CD4-positive, alpha-beta T cell treated with Interferon alpha-2 for 1 hour (primary cell): ENCODE measurements at places on chromosomes 13 and 19.
A peak's percentile ranks its signal among the peaks of the same experiment; 100 is the strongest.

- no peak for DNase-seq
These were observed 7.4 kb upstream of the IL17D start for GRCh38 chr13:20696073-20696472.

GRCh38 chr19:2602391-2603181, 99.9 kb downstream of the GNG7 start:
- no peak for DNase-seq

GRCh38 chr13:110162866-110163658, 143.9 kb downstream of the COL4A1 start:
- no peak for DNase-seq

DNA sequence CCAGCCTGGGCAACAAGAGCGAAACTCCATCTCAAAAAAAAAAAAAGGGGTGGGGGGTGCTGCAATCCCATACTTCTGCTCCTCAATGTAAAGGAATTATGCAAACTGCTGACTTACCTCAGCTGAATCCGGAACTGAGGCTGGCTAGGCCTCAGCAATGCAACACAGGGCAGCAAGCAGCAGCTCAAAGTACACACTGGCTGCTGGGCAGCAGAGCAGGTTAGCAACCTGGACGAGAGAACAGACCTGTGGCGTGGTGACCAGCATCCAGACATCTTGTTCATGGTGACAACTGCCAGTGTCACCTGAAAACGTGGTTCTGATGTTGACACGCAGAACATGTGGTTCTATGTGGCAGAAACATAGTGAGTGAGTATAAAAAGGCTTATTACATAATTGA, 28.1 kb downstream of the ZNF14 start:
- no peak for DNase-seq

DNA sequence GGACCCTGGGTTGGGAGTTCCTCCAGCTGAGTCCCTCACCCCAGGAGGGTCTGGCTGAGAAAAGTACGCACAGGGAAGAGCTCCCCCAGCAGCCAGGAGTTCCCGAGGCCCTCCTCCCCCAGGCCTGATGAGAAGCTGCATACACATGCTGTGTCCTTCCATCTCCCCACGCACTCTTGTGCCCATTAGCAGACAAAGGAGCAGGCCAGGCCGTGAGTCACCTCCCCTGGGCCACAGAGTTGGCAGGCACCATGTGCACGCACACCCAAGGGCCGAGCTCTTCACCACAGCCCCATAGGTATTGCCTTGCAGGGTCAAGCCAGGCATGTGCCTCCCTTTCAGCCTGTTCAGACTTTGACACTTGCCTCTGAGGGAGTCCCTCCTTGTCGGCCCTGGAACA, 17.5 kb downstream of the MAU2 start:
- DNase-seq: no peak

- no peak for DNase-seq
These were observed 105.5 kb downstream of the SHISA2 start for GRCh38 chr13:25946321-25946720.

- DNase-seq: no peak
These were observed 23.4 kb upstream of the SLC7A10 start for GRCh38 chr19:33248954-33249613.

DNA sequence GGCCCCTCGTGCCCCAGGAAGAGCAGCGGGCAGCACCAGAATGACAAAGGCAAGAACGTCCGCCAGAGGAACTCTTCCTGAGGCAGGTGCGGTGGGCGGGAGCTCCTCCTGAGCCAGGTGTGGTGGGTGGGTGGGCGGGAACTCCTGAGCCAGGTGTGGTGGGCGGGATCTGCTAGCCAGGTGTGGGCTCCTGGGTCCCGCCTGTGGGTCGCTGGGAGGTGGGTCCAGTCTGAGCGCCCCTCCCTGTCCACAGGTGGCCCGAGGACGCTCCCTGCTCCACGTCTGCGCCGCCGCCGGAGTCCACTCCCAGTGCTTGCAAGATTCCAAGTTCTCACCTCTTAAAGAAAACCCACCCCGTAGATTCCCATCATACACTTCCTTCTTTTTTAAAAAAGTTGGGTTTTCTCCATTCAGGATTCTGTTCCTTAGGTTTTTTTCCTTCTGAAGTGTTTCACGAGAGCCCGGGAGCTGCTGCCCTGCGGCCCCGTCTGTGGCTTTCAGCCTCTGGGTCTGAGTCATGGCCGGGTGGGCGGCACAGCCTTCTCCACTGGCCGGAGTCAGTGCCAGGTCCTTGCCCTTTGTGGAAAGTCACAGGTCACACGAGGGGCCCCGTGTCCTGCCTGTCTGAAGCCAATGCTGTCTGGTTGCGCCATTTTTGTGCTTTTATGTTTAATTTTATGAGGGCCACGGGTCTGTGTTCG, 7.0 kb upstream of the HCN2 start:
- DNase-seq: no peak

DNA sequence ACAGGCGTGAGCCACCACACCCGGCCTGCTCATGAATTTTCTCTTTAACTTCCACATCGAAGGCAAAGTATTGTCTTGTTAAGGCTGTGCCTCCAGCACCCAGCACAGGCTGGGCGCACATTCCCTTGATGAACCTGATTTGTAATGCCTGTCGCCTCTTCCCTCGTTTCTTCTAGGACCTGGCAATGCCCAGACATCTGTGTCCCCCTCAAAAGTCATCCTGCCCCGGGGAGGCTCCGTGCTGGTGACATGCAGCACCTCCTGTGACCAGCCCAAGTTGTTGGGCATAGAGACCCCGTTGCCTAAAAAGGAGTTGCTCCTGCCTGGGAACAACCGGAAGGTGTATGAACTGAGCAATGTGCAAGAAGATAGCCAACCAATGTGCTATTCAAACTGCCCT, 3.7 kb downstream of the ICAM1 start:
- DNase-seq: no peak

DNA sequence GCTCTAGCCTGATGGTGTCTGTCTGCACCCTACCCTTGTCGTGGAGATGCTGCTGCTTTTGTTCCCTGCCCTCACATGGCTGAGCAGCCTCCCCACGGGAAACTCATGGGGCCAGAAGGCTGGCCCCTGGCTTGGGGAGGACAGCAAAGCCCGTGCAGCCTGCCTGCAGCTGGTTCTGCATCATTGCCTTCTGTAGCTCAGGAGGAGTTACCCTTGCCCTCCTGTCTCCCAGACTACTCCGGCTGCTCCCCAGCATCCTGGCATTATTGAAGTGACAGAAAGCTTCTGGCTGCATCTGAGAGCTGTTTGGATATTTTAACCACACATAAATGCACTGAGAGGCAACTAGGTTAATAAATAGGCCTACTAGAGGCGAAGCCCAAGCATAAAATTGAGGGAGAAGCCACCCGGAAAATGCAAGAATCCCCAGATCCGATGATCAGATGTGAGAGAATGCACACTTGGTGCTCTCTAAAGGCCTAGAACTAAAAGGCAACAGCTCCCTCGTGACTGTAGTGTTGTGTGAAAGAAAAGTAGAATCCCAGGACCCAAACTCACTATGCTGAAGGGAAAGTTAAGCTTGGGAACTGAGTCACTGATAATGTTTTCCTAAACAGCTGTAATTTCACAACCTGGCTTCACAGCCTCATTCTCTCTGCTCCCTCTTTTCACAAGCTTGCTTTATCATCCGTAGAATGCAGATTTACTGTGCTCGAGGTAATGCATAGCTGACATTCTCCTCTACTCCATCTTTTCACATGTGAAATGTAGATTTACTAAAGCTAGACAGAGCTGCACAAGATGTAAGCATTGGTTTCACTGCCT, 110.8 kb downstream of the TNFRSF19 start:
- no peak for DNase-seq

DNA sequence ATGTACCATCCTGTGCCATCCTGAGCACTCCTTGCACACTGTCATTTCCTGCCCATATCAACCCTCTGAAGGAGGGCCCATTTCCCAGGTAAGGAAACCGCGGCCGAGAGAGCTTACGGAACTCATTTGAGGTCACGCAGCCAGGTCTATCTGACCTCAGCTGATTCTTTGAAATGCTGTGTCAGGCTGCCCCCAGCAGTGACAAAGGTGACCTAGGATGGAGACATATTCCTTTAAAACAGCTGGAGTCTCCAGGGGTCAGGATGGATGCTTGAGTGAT, 42.2 kb upstream of the VSTM2B start:
- DNase-seq: no peak

DNA sequence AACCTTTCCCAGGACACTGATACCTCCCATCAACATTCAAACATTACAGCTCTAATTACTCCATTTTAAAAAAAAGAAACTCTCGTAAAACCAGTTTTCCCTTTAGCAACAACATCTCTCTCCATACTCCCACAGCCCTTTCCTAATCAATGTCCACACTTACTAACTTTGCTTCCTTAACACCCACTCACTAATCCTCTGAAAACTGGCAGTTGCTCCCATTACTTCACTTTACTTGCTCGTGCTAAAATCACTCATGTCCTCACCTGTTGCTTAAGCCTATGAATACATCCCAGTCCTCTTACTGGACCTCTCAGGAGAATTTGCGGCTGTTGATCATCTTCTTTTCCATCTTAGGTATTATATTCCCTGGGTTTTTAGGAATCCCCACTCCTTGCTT, 44.8 kb downstream of the RBM26 start:
- no peak for DNase-seq

DNA sequence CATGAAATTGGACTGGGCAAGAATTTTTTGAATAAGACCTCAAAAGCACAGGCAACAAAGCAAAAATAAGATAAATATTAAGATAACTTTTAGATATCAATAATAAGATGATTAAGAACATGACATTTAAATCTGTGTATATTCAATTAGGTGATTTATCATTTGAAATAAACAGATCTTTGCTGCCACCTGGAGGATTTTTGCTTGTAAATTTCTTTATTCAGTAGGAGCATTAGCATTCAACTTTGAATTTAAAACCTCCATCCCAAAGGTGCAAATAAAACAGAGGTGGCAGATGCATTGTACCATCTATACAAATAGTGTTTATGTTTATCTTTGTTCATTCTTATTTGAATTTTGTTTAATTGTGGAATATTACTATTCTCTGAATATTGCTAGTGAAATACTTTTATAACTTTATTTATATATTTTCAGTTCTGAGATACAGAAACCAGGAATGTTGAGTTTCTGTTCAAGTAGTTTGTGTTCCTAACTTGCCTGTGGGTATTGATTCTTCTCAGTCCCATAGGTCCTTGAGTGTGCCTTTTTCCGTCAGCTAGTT, 20.9 kb downstream of the COG6 start:
- no peak for DNase-seq

DNA sequence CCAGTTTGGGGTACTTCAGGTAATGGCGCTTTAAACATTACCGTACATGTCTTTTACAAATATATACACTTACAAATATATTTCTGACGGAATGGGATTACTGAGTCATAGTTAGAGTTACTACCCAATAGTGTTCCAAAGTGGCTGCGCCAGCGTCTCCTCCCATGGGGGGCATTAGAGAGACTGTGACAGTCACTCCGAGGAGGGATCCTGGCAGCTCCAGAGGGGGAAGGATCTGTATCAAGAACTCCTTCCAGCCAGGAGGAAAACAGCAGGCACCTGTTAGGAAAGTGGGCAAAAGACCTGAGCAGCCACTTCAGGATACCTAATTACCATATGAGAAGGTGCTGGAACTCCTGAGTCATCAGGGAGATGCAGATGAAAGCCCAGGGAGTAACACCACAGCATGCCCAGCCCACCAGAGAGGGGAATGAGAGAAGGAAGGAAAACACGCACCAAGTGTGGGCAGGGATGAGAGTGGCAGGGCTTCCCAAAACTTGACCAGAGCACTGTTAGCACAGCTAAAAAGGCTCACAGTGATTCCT, 52.9 kb downstream of the SLC7A9 start:
- DNase-seq: no peak

DNA sequence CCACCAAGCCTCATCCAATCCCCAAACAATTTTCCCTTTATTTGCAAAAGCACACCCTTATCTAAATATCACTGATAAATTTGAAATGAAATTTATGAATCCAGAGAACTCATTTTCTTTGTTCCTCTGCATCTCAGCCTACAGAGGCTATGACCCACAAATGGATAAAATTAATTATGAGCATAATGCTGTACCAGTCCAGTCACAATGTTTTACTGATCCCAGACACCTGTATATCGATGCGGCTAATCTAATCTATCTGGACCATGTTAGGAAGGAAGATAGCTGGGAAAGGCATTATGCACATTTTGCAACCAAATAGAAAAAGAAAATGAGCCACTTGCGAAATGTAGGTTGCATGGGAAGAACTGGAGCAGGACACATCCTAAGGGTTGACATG, 150.0 kb downstream of the FGF14 start:
- no peak for DNase-seq

DNA sequence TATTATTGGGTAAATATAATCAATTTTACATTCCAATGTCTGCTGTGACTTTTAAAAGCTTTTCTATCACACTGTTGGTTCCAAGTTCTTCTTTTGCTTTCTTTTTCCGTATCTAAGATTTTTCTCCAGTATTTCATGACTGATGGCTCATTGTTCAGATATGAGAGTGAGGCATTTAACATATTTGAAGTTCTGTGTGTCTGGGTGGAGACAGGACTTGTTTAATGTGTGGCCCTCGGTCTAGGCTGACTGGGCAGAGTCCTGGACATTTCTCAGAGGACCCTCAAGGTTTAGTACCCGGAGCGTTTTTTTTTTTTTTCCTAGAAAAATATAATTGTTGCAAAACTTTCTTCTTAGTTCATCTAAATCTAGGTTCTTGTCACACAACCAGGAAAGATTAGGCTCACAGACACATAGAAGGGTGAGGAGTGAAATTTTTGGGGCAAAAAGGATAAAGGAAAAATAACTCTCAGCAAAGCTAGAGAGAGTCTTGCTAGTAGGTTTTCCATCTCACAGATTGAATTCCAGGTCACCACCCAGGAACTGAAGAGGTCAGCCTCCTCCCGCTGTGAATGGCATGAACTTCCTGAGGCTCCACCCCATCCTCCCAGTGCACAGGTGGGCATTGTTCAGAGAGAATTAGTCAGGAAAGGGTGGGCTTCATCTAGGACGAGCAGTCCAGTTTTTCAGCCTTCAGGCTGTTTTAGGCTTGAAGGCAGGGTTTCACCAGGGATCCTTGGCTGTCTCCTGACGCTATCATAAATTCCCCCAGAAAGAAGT, 1002.4 kb upstream of the PCDH9 start:
- no peak for DNase-seq

DNA sequence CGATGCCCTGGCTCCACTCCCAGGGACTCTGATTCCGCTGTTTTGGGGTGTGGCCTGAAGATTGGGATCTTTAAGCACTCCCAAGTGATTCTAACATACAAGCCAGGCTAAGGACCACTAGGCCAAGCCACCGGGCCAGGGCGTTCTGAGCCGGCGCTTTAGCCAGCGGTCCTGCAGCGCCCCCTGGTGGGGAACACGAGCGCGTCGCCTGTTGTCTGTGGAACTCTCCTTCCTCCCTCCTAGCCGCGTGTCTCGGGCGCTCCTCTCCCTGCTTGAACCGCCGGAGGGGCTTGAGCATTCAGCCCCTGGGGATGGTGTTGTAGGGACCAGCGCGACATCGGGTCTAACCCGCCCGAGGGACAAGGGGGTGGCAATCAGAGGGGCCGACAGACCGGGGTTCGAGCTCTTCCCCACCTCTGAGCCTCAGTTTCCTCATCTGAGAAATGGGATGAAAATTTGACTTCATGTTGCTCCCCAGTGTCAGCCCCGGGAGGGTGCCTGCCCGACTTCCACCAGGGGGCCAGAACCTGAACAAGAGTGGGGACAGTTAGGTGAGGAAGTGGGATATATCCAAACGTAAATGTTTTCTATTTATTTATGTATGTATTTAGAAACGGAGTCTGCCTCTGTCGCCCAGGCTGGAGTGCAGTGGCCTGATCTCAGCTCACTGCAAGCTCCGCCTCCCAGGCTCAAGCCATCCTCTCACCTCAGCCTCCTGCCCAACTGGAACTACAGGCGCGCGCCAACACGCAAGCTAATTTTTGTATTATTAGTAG, 18.0 kb upstream of the PNMA8B start:
- peak; percentile 60 for DNase-seq
